ENCODE measurements at places on chromosomes 12 and 14.
A peak's percentile ranks its signal among the peaks of the same experiment; 100 is the strongest.

DNA sequence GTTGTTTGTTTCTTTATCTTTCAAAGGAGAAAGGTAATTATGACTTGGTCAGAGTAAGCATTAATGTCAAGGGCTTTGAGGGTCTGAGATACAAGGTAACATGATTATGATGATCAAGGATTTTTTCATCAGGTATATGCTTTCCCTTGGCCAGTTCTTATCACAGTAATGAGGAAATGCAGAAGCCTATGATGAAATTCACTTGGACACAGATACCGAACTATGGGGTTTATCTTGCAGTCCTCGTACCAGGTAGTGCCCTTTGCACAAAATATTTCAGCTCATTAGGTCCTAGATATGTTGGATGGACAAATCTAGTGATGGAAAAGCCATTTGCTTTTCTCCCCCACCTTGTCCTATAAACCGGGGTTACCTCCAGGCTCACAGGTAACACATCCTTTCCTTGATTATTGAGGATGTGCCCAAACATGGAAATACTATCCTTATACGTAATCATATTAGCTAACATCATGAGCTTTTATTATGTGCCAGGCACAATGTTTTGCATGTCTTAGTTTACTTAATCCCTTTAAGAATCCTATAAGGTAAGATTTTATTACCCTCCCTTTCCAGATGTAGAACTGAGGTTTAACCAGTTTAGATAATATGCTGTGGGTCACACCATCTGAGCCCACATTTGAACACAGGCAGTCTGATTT is 7.0 kb upstream of the RASSF3 start:
- DNase-seq, result no peak

- DNase-seq, result no peak
Measured at GRCh38 chr12:87807086-87807485, 222.1 kb downstream of the C12orf50 start.

DNA sequence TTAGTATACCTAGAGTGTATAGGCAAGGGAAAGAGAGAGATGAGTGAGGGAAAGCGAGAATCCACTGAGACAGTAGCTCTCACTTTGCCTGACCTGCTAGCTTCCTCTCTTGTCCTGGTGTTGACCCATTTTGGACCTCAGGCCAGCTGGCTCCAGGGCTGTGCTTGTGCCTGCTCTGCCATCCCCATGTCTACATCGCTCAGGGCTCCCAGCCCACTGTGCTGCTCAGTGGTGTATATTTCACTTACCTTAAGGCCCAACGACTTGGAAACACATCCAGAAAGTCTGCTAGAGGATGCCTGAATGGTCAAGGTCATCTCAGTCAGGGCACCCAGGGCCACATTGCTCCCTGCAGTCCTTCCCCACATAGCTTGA is 964 bp upstream of the SERPINA4 start:
- DNase-seq, result no peak

DNA sequence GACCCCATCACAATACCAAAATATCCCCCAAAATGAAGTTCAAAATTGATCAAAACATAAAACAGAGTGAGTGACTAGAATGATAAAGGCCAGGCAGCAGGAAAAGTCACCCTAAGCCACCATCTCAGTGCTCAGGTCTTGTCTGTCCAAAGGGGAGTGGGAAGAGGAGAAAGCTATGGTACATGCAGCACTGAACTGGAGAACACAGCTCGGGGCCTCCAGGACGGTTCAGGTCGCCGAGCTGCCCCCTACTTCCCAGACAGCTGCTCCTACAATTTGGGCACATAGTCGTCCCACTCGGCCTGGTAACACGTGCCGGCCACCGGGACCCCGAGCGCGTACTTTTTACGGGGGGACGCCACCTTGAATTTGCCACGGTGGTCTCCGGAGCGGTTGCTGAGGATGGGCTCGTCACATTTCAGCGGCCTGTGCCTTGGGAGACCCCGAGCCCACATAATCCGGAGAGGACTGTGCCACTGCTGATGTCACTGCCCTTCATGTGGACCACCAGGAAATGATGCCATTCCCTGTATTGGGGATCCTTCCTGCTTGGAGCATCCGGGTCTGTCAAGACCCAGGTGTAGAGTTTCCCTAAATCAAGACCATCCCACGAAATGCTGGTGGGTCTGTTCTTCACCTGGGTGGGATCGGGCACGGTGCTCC is 31.6 kb downstream of the AK7 start:
- no peak for DNase-seq

- DNase-seq, result no peak
Measured at GRCh38 chr14:50055461-50056228, 60.7 kb downstream of the VCPKMT start.

GRCh38 chr12:93946542-93947150 is 201.7 kb upstream of the PLXNC1 start:
- no peak for DNase-seq

DNA sequence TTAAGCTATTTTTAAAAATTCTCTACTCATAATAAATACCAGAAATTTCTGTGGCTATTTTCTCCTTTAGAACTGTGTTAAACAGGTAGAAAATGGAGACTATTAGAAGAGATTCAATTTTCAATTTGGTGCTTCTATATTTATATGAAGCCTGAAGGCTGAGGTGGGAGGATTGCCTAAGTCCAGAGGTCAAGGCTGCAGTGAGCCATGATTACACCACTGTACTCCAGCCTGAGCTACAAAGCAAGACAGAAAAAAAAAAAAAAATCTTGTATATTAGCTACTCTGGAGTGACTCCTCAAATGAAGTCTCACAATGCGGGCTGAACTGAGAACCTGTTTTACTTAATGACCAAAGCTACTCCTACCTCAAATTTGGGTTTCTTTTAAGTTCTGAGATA is 9.8 kb upstream of the DPF3 start:
- no peak for DNase-seq

- peak; percentile 36 for DNase-seq
Measured at GRCh38 chr14:99995700-99996356, 69.4 kb upstream of the EVL start.

- DNase-seq, result peak; percentile 51
Measured at GRCh38 chr12:57216014-57216911, at the start of gene NXPH4. NXPH4 (plus strand) TSS chr12:57216794; CDS start chr12:57216970, 176 bp downstream.

GRCh38 chr12:9123781-9124382 is 8.2 kb upstream of the A2M start:
- no peak for DNase-seq

DNA sequence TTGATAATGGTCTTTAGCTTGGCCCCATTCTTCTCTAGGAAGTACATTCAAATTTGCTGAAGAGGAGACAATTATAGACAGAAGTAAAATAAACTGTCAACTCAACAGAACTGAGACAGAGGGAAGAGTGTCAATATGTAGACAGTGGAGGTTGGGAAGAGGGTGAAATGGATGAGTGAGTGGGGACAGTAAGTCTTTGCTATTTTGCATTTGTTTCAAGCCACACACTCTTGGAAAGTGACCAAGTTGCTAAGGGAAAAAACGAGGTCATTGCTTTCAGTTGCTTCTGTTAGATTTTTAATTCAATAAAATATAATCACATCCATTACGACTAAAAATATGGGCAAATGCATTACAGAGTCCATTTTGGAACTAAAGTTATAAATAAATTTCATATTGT is 47.8 kb downstream of the BTBD7 start:
- DNase-seq, result no peak

GRCh38 chr12:90652280-90652679 is 302.7 kb downstream of the CCER1 start:
- DNase-seq, result no peak

GRCh38 chr12:97306147-97306546 is 156.5 kb upstream of the RMST start:
- no peak for DNase-seq
